ENCODE measurements at places on chromosomes 16 and 17.

- no peak for DNase-seq
These were observed 77.4 kb downstream of the JPH3 start for GRCh38 chr16:87679593-87680271.

DNA sequence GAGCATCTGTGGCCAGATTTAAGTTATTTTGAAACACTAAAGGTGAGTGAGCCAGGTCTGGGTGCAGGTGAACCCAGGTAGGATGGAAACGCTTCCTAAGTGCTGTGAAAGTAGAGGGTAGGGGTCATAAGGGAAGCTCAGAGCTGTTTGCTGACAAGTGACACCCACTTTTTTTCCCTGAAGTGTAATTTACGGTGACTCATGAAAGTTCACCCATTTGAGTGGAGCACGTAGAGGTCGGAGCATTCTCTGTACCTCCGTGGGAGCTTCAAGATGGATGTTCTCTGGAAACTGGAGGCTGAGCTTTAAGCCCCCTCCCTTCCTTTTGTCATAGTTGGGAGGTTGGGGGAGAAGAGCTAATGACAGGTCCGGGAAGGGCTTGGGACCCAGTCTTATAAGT, 44.3 kb downstream of the MPRIP start:
- DNase-seq, result no peak

GRCh38 chr17:49573510-49574322, 2.0 kb upstream of the NXPH3 start:
- no peak for DNase-seq

DNA sequence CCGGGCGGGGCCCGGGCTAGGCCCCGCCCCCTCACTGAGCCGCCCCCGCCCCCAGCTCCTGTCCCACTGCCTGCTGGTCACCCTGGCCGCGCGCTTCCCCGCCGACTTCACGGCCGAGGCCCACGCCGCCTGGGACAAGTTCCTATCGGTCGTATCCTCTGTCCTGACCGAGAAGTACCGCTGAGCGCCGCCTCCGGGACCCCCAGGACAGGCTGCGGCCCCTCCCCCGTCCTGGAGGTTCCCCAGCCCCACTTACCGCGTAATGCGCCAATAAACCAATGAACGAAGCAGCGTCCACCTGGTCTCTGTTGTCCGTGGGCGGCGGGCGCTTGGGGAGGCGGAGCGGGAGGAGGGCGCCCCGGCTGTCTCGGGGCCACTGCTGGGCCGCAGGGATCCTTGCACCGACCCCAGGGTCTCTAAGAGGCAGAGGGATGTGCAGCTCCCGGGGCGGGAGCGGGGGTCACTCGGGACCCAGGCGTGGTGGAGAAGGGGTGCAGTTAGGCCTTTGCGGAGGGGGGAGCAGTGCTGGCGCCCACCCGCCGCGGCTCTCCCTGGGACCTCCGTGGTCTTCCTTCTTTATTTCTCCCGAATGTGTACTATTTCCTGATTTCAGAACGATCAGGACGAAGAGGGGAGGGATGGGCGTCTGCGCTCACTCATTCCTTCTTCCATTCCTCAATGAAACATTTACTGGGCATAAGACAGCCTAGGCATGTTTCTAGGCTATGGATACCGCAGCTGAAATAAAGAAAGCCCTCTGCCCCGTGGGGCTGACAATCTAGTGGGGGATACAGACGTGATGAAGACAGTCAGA, 2.0 kb downstream of the HBZ start:
- no peak for DNase-seq

GRCh38 chr17:40612599-40613244, 34.9 kb downstream of the SMARCE1 start:
- DNase-seq, result peak; percentile 63

DNA sequence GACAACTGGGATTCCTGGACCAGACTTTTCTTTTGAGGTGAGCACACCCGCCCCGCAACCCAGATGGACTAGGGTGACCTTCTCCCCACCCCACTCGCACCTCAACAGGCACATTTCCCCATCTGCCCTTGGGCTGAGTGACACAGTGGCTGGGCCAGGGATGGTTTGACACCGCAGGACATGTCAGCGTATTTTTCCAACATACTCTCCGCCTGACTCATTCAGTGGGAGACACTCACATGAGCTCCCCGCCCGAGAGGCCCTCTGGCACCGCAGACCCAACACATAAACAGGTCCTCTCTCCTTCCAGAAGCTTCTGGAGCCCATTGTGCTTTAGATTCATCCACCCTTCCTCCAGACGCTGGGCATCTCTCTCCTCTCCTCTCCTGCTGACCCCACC, 69.4 kb downstream of the ZDHHC7 start:
- DNase-seq, result no peak

DNA sequence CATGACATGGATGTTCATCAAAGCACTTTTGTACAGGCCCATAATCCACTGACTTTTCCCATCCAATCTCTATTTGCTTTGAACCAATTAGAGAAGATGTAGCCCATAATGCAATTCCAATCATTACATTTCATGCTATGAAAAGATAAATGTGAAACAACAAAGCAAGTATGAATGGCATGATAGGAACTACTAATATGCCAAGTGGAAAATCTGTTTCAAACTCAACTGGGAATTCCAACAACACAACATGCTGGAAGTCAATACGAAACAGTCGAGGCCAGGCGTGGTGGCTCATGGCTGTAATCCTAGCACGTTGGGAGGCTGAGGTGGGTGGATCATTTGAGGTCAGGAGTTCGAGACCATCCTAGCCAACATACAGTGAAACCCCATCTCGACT, 39.6 kb upstream of the TMEM97 start:
- DNase-seq, result no peak

GRCh38 chr16:70746708-70747424, 54.1 kb downstream of the VAC14 start:
- DNase-seq, result no peak

GRCh38 chr16:9199311-9199710, 107.9 kb downstream of the HAPSTR1 start:
- no peak for DNase-seq

DNA sequence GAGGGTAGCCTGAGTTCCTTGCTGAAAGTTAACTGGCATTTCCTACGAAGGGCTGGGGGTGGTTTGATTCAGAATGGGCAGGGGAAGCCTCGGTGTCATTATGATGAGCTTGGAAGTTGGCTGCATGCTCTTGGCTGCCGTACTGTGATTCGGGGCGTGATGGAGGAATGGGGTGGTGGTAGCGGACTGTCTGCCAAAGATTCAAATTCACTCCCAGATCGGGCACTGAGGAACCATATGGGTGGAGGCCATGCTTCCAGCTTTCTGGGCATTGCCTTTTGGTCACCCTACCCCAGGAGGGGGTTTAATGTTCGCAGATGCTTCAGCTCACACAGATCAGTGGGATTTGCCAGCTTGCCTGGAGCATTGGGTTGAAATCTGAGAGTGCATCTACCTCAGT, 492.8 kb upstream of the EEF2KMT start:
- no peak for DNase-seq

- no peak for DNase-seq
These were observed 49.3 kb downstream of the CMIP start for GRCh38 chr16:81493755-81494433.

- no peak for DNase-seq
These were observed 11.2 kb upstream of the NGFR start for GRCh38 chr17:49483599-49484509.

- no peak for DNase-seq
These were observed 84.2 kb downstream of the WWOX start for GRCh38 chr16:78183437-78184237.

DNA sequence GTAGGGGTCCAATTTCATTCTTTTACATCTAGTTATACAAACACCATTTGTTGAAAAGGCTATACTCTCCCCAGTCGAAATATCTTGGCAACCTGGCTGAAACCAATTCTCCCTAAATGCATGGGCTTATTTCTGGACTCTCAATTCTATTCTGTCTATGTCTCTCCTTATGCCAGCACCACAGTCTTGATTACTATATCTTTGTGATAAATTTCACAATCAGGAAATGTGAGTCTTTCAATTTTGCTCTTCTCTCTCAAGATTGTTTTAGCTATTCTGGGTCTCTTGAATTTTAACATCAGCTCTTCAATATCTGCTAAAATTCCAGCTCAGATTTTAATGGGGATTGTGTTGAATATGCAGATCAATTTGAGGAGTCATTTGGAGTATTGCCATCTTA, 5.9 kb upstream of the TRIM25 start:
- no peak for DNase-seq

- peak; percentile 23 for DNase-seq
These were observed at the start of gene PRRT2 for GRCh38 chr16:29811896-29812665. PRRT2 (plus strand) TSS chr16:29812193; CDS start chr16:29813055, 862 bp downstream.

DNA sequence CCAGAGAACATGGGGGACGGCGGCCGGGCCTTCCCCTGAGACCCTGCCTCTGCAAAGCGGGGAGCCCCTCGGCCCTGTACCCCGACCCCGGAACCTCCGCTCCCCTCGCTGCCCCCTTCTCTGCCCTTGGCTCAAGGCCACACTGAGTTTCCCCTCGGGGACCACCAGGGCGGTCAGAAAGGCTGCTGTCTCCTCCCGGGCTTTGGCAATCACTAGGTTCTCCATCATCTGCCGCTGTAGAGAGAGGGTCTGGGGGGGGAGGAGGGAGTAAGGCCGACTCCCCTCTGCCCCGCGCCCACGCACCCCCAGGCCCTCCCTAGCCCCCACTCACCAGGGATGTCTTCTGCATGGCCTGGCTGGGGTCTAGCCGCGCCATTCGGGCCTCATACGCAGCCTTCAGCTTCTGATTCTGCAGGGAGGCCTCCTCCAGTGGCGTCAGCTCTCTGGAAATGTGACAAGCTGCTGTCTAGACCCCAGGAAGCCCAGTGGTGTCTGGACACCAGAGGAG, 8.4 kb downstream of the VPS9D1 start:
- DNase-seq, result no peak

DNA sequence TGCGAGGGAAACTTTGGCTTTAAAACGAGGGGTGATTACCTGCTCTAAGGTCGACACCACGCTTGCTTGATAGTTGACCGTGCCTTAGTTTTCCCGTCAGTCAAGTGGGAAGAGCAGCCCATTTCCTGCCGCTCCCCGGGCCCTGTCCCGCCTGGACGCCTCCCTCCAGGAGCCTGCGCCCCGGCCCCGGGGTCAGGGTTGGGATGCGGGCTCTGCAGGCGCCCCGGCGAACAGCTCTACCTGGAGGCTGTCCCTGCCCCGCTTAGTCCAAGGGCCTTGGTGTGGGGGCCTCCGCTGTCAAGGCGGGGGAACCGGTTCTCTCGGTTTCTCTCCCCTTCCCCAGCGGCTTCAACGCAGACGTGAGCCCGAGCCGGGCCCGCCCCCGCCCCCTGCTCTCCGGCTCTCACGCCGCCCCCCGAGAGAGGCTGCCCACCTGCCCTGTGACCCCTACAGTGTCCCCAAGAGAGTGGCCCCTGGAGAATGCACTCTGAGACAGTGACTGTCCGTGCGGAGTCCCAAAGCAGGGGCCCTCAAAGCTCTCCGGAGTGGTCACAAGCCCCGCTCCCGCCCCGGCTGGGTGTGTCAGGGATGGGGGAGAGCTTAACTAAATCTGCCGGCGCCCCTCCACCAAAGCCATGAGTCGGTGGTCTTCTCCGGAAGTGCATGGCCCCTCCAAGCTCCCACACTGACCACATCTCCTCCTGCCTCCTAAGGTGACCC, 117.4 kb upstream of the SMURF2 start:
- DNase-seq, result no peak

GRCh38 chr17:63571632-63572310, 21.5 kb downstream of the DCAF7 start:
- no peak for DNase-seq

GRCh38 chr16:83698964-83699363, 108.8 kb upstream of the HSBP1 start:
- DNase-seq, result no peak

- no peak for DNase-seq
These were observed 46.0 kb downstream of the NQO1 start for GRCh38 chr16:69680358-69680757.

GRCh38 chr17:68585643-68586042, 15.5 kb downstream of the FAM20A start:
- DNase-seq, result no peak

- DNase-seq, result no peak
These were observed 10.9 kb upstream of the CHST6 start for GRCh38 chr16:75506107-75506506.

GRCh38 chr17:8696426-8696825, 48.2 kb downstream of the CCDC42 start:
- DNase-seq, result no peak

- peak; percentile 32 for DNase-seq
These were observed 2.9 kb upstream of the CACNG3 start for GRCh38 chr16:24253192-24253591.

DNA sequence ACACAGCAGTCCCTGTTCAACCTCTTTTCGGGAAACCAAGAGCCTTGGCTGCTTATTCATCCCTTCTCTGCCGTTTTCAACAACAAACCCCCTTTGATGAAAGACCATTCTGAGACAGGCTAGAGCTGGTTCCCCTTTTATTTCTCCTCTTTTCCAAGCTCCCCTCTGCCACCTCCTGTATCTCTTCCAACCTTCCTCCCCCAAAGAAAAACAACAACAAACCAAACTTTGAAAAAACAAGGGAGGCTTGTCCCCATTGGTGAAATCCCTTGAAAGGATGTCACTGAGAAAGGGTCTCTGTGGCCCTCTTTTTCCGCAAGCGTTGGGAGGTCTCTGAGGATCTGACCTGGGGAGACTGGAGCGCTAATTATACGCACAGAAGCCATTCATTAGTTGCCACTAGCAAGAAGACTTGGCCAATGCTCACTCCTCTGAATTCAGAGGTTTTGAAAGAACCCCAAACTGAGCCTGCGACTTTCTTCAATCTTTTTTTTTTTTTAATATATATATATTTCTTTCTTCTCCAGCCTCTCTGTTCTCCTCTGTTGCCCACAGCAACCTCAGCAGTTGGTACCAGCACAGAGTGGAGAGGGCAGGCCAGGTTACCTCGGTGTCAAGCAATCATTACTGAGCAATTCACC, 101.4 kb downstream of the PITPNC1 start:
- no peak for DNase-seq

DNA sequence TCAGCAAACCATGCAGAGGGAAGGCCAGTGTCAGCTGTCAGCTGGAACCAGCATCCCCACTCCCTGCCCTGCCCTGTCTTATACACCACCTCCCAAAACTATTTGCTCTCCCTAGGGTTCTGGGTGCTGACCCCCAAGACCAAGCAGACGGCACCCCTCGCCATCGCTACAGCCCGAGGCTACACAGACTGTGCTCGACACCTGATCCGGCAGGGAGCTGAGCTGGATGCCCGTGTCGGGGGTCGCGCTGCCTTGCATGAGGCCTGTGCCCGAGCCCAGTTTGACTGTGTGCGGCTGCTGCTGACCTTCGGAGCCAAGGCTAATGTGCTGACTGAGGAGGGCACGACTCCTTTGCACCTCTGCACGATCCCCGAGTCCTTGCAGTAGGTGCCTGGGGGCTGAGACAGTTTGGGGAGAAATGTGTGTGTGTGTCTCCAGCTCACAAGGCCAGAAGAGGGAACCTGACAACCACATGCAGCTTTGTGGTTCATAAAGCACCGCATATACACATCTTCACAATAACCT, 1.5 kb downstream of the ASB16 start:
- DNase-seq, result no peak
